ENCODE measurements at places on chromosomes 3 and 15.

- DNase-seq = peak; percentile 11
Measured at GRCh38 chr3:141686466-141687291, 51.4 kb upstream of the RNF7 start.

DNA sequence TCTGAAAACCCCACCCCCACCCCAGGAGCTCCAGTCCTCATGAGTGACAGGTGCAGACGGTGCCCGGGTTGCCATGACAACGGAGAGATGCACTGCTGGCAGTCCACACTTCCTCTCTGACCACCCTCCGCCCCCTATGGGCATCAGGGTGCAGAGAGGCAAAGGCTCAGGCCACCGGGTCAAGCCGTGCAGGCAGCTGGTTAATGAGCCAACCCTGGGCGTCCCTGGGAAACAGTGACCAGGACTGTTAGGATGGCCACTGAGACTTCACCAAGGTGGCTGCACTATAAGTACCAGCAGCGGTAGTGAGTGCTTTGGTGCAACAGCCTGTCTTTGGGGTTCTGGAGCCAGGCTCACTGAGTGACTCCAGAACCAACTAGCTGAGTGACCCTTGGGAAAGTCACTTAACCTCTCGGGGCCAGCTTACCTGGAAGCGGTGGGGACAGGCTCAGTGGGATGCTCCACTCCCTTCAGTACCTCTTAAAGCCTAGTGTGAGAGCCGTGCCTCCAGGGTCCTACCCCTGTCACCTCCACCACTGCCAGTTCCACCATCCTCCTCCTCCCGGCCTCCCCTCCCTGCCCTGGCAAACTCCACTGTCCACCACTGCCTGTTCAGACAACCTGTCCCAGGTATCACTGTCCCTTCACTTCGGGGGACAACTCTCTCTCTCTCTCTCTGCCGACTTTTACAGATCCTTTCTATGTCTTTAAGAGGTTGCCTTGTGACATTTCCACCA, 121.0 kb upstream of the PRR20G start:
- no peak for DNase-seq

DNA sequence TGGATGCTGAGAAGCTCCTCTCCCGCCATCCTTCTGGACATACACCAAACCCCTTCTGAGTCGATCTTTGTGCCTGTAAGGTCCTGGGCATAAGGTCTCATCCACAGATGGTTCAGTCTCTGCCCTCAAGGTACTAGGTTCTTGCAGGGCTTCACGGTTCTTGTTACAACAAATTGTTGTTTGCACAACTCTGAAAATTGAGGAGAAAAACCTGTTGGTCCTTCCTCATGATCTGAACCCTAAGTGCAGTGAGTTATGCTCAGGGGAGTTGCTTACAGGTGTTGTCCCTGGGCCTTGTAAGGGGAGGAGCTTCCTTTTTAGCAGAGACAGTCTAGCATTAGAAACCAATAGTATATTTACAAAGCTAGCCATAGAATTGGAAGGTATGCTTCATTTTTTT, 15.7 kb downstream of the CDCP1 start:
- DNase-seq = no peak

DNA sequence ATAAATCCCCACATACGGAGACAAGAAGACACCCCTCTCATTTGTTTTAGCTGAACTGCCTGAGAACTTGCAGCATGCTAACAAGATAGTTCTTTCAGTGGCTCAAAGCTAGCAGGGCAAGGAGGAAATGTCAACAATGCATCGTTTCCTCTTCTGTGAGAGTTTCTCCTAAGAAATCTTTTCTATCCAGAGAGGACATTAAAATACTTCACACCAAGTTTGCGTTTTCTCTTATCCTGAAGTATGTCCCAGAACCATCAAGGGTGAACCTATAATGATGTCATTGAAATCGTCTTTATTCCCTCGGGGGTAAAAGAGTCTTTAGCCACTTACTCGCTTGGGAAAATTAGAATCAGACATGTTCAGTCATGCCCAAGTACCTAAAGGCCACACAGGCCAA, 541.7 kb upstream of the MDFIC2 start:
- DNase-seq = no peak

- DNase-seq = no peak
Measured at GRCh38 chr15:55587321-55588069, 650 bp downstream of the PYGO1 start.

DNA sequence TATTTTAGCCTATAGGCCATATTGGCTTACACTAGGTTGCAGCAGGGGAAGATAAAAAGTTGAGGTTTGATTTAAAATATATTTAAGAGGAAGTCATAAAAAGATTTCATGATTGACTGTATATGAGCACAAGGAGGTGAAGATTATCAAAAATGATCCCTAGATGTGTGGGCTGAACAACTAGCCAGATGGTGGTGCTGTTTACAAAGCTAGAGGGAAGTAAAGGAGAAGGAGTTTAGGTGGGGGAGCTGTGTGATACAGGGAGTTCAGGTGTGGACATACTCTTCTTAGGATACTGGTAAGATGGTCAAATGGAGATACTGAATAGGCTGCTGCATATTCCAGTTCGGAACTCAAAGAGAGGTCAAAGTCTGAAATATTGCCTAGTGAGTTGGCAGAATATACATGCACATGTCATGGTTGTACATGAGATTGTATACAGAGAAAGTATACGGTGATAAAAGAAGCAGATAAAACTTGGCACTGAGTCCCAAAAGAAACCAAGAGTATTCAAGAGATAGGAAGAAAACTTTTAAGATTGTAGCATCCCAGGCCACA, 727.8 kb downstream of the NLGN1 start:
- DNase-seq = no peak

- DNase-seq = no peak
Measured at GRCh38 chr3:28544236-28544635, 195.6 kb upstream of the AZI2 start.

DNA sequence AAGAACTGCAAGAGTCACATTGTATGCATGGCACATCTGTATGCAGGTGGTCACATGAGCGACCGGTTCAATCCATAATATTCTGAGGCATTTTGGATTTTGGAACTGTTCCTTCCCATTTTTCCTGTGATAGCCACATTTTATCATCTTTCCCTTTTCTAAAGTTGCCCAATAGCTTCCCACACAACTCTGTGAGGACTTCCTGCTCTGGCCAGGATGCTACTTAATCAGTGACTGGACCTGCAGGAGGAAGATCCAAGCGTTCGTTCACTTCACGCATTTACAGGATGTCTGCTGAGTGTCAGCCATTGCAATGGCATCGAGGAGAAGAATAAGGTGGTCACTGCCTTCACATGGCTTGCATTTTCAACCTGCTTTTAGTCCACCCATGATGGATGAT, 9.8 kb downstream of the KLHL6 start:
- DNase-seq = no peak

DNA sequence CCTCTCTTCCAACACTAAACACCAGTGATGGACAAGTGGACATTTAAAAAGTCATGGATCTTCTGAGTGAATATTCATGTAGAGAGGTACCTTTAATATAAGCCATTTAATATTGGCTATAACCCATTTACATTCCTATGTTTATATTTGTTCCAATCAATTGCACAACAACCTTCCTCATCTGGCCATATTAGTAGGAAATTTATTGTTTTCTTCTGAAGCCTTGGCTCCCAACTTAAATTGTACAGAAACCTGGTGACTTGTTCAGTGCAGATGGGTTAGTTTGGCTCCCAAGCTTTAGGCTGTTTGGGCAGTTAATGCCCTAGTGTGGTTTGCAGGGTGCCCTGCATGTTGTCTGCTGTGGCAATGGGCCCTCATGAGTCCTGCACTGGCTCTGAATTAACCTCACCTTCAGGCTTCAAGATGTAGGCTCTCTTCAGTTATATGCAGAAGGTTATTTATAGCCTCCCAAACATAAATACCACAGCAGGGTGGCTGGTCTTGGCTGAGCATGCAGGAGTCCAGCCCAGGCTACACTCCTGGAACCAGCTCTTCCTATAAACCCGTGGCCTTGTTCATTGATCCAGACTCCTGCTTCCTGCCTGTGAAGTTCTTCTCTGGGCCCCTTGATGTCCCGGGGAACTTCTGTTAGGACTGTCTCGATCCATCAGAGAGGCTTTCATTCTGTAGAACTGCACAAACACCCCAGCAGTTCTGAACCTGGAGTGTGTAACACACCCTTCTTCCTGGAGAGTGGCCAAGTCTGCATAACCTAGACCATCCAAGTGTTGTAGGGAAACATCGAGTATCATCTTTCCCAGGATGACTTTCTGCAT, 57.0 kb downstream of the DUT start:
- DNase-seq = no peak

- DNase-seq = no peak
Measured at GRCh38 chr15:65517866-65518207, 348 bp upstream of the DPP8 start.

DNA sequence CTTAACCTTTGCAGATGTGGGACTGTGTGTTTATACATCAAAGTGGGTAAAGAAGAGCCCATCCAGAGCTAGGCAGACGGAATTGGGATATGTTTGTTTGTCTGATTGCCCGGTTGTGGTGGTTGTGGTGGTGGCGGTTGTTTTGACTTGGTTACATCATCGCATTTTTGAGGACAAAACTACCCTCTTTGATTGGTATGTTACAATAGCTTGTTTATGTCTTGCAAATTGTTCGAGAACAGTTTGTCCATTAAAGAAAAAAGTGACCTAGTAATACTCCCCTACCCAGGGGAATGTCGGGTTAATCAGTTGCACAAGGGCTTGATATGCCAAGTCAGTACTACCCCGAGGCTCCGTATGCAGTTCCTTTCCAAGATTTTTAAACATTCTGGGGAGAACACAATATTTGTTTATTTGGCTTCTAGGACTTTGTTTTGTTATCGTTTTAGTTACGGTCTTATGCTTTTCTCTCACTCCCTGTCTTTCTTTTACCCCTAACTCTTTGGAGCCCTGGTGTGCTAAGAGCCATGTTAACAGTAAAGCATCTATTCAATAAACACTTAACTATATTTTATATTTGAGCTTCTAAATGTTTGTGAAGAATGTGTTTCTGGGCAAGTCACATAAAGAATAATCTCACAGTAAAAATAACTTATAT, 315.4 kb downstream of the LPP start:
- no peak for DNase-seq

DNA sequence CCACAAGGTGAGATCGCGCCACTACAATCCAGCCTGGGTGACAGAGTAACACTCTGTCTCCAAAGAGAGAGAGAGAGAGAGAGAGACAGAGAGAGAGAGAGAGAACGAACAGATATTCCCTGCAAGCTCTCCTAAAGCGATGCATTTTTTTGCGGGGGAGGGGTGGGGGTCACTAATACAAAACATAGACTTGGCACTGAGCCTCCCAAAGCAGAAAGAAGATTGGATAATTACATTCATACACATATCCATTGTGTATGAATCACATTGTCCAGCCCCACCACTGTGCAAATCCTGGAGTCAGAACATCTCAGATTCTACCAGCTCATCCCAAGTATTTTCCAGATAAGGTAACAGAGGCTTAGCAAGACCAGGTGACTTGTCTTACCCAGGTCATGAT, 459.9 kb downstream of the MAGI1 start:
- no peak for DNase-seq

DNA sequence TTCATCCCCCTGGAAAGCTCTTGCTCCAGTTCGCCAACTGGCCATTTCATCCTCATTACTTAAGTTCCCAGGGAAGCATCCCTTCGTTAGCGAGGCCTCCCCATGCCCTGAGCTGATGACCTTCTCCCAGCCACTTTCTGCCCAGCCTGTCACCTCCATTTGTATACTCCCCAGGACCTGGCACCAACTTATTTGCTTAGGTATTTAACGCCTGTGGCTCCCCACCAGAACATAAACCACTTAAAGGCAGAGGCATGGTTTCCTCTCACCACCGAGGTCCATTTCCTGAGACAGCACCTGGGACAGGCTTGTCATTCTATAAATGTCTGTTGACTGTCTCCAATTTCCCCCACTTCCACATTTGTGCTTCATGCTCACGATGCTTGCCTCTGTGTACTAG, 189.0 kb downstream of the ZNF621 start:
- DNase-seq = no peak

GRCh38 chr15:74727727-74728126, 2.4 kb upstream of the CYP1A1 start:
- no peak for DNase-seq

GRCh38 chr3:144036498-144036897, 64.9 kb downstream of the DIPK2A start:
- DNase-seq = no peak

DNA sequence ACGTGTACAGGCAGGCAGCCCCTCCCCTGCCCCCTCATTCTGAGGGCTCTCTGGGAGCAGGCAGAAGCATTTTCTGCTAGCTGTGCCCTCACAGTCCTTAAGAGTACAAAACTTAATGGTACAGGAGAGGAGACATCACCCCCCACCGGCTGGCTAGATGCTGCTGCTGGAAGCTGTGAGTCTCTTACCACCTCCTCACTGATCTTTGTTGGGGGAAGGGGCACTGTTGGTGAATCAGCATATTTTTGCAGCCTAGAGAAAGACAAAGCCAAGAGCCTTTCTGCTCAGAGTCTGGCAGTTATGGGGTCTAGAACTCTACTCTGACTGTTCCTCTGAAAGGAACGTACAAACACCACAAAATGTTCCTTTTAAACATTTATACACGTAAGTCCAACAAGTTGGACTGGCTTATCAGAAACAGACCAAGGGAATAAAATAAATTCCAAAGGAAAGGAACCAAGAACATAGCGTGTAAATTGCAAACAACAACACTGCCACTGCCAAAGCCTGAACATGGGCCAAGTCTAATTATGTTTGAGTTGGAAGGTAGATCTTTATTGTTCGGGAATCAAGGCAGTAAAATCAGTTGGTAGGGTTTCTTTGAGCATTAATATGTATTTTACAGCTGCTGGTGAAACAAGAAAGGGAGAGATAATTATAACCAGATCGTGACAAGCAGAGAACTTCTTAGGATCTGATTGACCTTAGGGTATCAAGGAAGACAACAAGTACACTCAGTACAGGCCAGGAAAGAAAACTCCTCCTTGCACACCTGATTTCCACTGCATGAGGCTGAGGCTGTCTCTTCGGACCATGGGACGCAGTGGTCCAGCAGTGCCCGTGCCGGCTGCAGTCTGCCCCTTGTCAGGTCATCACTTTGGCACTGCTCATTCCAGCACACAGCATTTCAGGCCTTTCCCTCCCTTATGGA, 27.4 kb downstream of the CLK3 start:
- no peak for DNase-seq

DNA sequence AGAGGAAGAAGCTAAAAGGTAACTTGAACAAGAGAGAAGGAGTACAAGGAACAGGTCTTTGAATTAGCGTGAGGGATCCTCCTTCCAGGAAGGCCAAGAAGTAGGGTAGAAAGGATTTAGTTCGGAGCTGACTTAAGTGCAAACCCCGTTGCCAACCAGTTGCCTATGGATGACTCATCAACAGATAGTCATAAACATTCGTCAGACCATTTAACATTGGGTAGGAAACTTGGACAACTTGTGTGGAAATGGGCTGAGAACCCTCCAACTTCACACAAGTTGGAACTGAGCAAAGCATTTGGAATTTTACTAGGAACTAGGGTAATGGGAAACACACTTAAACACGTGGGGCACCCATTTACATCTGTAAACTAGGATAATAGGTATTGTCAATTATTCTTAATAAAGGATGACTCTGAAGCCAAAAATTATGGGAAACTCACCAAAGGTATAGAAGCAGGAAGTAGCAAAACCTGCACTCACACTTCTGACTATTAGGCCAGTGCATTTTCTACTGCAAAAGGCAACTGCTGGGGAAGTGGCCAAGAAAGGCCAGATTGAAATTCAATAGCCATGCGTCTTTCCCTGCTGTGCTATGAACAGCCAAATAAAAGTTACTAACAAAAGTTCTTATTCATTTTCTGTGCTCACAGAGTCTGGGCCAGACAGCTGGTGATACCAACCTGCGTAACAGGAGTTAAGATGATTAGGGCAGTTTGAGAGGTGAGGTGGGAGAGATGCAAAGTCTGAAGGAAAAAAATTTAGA, 174.5 kb upstream of the TMC3 start:
- no peak for DNase-seq

Measured in CD4-positive, alpha-beta T cell treated with Interleukin-17A for 1 hour (primary cell).